ENCODE measurements at places on chromosomes 2 and 18. TPM values are rescaled to one million over a fixed set of nuclear protein-coding genes. Genes with fewer than 3 reads are reported as not detected.

COL4A4 gene
- not detected for total RNA-seq

ACMSD gene
- total RNA-seq: not detected

FASTKD2 gene
- 115 TPM for total RNA-seq

DCDC2C gene
- total RNA-seq: not detected

CROCC2 gene
- not detected for total RNA-seq

ARHGAP25 gene
- total RNA-seq: 0.26 TPM

CCT7 gene
- 762 TPM for total RNA-seq

RNF152 gene
- total RNA-seq: 9.6 TPM

PMAIP1 gene
- total RNA-seq: 8.0 TPM

Measured in SK-MEL-5 (cell line).